Right forelimb (tissue), 1 donor: ENCODE measurements at places on chromosomes 6 and 20.

DNA sequence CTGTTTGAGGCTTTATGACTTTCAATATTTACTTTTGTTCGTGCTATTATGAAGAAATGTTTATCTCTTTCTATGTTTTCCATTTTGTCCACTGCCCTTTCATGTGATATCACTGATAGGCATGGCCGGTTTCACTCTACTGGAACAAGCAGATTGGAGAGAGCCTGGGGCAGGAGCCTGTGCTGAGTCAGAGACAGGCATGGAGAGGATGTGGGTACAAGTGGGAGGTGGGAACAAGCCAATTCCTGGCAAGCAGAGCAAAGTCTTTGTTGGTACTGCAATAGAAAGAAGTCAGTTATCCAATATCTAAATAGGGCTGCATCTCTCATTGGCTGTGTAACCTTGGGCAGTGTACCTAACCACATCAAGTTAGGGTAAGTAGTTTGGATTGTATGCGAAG is 545.6 kb upstream of the MAP3K7 start:
- no peak for DNase-seq

DNA sequence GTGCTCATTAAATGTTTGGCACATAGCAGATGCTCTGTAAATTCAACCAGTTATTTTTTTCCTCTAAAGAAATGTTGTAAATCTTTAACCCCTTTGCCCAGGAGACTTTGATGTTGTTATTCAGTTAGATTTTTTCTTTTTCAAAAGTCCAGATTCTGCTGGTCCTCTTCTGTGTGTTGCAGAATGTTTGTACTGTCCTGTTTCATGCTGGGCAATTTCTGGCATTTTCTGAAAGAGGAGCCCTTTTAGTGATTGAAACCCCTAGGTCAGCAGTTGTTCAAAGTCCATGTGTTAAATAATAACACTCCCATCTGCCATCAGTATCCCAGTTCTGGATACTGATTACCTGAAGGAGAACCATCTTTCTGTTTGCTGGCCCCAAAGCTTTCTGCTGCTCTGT is 1.3 kb upstream of the SLC17A1 start:
- DNase-seq, result no peak

DNA sequence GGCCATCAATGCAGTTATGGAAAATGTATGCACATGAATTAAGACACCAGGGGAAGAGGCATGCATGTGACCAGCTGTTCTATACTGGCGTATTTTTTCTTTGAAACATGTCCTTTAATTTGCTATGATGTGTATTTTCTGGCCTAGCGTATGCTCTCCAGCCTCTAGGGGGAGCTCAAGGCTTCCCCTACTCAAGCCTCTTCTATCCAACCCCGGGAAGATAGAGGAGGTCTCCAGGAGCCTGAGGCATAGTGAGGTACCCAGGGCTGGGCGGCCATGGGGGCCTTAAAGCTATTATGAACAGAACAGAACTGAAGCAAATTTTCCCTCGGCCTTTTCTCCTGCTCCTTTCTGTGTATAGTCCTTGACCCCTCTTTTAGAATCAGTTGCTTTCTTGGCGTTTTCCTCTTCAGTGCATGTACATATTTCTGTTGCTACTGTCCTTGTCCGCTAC is 528.9 kb downstream of the MAFB start:
- peak; percentile 48 for DNase-seq

DNA sequence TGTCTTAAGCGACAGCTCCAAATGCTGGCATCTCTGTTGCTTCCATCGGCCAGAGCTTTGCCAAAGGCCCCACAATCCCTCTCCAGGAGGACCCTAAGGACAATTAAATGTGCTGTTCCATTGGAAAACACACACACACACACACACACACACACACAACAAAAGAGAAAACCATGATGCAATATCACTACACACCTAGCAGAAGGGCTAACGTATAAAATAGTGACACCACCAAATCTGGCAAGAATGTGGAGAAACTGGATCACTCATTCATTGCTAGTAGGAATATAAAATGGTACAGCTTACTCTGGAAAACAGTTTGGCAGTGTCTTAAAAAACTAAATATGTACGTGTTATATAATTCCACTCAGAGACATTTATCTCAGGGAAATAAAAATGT is 13.0 kb upstream of the TMEM14A start:
- no peak for DNase-seq

GRCh38 chr20:43940518-43941225 is 26.0 kb downstream of the TOX2 start:
- no peak for DNase-seq

DNA sequence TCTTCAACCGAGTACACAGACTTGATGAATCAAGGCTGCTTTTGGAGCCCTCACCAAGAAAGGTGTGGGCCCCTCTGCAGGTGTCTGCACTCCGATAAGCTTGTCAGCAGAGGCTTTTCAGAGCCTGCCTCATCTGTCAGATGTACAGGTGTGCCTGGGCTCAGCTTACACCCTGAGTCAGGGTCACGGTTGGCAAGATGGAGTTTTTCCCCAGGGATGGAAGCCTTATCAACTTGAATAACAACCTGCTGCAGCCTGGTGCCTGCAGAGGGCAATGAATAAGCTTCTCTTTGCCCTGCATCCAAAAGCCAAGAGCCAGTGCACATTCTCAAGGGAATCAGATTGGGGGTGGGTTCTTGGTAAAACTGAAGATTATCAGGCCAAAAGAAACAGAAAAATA is 427.1 kb downstream of the CD83 start:
- DNase-seq, result no peak

DNA sequence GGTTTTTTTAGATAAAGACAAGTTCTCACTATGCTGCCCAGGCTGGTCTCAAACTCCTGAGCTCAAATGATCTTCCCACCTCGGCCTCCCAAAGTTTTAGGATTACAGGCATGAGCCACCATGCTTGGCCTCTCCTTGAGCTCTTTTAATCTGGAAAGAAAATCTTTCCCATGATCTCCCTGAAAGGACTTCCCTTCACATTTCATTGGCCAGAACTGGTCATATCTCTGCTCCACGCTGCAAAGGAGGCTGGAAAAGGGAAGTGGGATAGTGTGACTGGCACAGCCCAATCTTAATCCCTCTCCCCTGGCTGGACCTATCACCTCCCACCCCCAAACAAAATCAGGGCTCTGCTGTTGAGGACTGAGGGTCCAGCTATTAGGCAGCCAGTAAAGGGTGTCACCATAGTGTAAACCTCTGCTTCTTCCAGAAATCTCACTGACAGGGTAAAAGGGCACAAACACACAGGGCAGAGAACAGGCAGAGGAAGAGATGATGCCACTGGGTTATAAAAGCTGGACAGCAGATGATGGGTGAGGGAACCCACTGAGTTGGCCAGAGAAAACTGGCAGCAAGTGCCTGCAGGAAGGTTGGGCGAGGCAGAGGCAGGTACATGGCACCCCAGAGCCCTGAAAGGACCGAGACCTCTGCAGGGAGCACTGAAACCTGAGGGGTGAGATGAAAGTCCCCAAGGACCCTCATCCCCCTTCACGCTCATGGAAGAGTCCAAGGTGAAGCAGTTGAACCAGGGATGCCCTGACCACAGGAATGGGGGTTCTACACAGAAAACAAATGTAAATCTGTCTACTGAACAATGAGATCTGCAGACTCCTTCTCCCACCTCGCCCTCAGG is 83.1 kb upstream of the PTPN1 start:
- no peak for DNase-seq

GRCh38 chr20:21338291-21338690 is 35.2 kb downstream of the XRN2 start:
- no peak for DNase-seq

DNA sequence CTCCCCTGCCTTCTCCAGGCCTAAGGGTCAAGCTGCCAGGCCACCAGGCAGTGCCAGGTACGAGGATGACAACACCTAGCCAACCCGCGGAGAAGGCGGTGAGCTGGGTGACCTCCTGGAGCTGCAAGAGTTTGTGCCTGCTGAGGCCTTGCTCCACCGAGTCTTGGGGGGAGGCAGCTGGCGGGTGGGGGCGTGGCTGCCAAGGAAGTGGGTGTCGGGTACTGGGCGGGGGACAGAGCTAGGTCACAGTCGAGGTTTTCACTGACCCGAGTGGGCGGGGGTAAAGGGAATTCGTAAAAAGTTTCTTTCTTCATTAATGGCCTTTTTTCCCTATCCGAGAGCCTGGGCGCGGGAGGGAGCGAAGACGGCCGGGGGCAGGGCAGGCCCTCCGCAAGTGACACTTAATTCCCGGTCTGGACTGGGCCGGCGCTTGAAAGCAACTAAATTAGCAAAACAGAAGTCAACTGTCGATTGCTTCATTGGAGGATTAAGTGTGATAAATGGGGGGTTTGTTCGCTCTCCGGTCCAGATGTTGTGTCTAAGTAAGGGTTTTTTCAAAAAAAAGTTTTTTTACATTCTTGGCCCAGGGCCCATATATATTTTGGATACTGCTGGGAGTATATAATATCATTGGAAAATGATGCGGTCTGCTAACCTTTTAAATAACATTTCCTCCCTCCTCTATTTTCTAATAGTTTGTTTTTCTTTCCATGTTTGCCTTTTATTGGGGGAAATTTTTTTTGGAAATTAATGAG is 43.1 kb upstream of the FOXP4 start:
- peak; percentile 80 for DNase-seq

DNA sequence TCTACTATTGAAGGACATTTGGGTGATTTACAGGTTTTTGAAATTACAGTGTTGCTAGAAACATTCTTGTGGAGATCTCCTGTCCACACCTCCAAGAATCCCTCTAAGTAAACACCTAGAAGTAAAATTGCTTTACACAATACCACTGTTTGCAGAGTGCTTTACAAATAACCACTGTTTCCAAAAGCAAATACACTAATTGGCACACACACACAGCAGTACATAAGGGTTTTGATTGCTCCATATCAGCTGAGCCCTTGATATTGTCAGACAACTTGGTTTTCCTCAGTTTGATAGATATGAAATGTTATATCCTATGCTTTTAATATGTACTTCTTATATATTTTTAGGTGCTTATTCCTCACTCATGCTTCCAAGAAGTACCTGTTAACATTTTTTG is 6.3 kb downstream of the HMGN4 start:
- DNase-seq, result no peak

DNA sequence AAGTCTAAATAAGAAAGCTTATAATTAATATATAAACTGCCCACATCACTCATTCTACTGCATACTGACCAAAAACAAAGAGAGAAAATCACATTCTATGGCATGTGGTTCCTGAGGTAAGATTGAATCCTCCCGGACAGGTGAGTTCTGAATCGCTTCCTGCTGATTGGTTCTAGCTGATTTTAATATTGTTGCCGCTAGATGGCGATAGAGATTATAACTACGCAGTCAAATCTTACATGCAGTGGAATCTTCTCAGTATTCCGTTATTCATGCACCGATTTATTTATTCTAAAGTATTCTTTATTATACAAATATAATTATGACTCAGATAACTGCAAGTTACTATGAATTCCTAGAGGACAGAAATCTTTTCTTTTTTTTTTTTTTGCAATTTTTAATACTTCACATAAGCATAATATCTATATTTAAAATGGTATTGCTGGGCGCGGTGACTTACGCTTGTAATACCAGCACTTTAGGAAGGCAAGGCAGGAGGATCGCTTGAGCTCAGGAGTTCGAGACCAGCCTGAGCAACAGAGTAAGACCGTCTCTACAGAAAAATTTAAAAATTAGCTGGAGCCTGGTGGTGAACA is 24.2 kb upstream of the TMX4 start:
- no peak for DNase-seq

- no peak for DNase-seq
Observed at GRCh38 chr6:20351534-20351933, 50.1 kb upstream of the E2F3 start.

GRCh38 chr20:17282501-17282900 is 55.7 kb downstream of the PCSK2 start:
- DNase-seq, result no peak

DNA sequence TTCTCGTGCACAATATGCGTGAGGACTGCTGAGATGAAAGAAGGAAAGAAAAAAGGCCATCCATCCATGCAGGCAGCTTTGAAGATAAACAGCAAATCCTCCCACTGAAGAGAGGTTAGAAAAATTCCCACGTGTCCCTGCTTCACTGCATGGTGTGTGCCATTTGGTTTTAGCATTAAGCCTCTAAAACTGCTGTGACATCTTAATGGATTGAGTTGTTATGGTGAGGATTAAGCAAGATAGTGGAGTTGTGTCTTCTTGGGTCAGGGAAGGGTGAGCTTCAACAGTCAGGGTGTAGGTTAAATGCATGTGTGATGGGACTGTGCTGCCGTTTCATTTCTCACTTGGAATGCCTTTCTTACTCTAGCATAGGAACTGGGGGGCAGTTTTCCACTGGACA is 50.5 kb downstream of the ZNF831 start:
- no peak for DNase-seq

GRCh38 chr6:150456466-150456865 is 87.7 kb downstream of the IYD start:
- no peak for DNase-seq

GRCh38 chr20:9255171-9255570 is 186.3 kb downstream of the PLCB4 start:
- no peak for DNase-seq

DNA sequence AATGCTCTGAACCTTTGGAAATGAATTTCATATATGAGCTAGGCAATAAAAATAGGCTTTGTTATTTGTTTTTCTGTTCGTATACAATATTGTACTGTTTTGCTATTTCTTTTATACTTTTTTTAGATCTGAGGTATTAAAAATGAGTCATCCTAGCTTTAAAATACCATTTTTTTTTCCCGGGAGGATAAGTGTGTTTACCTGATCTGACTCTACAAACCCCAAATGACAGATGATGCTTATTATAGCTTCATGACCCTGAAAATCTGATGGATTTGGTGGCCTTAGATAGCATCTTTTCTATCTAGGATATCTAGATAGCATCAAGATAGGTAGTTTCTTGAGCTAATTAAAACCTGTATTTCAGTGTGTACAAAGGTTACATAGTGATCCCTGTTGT is 206.4 kb downstream of the DTNBP1 start:
- DNase-seq, result no peak

GRCh38 chr6:117706504-117706903 is 31.2 kb downstream of the NUS1 start:
- DNase-seq, result no peak

- no peak for DNase-seq
Observed at GRCh38 chr20:46959081-46959692, 64.5 kb downstream of the EYA2 start.

- DNase-seq, result no peak
Observed at GRCh38 chr20:53174454-53174853, 202.3 kb downstream of the TSHZ2 start.
